ENCODE measurements at places on chromosomes 1 and 21. TPM values are rescaled to one million over a fixed set of nuclear protein-coding genes. Genes with fewer than 3 reads are reported as not detected.
A peak's percentile ranks its signal among the peaks of the same experiment; 100 is the strongest.

DNA sequence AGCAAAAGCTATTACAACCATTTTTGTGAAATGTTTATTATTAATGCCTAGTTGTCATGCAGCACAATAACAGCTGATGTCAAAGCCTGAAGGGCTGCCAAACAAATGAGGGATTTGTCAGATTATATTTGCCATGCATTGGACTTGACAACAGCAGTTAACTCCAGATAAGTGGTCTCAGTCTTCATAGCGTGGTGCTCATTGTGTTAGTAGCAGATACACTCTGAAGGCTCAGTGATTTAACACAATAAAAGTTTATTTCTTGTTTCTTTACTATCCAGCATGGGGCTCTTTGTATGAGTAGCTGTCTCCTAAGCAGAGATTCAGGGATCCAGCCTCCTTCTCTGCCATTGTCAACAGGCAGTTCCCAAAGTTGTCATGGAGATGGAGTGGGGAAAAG is 76.0 kb upstream of the PTGFRN start:
- no peak for DNase-seq

DNA sequence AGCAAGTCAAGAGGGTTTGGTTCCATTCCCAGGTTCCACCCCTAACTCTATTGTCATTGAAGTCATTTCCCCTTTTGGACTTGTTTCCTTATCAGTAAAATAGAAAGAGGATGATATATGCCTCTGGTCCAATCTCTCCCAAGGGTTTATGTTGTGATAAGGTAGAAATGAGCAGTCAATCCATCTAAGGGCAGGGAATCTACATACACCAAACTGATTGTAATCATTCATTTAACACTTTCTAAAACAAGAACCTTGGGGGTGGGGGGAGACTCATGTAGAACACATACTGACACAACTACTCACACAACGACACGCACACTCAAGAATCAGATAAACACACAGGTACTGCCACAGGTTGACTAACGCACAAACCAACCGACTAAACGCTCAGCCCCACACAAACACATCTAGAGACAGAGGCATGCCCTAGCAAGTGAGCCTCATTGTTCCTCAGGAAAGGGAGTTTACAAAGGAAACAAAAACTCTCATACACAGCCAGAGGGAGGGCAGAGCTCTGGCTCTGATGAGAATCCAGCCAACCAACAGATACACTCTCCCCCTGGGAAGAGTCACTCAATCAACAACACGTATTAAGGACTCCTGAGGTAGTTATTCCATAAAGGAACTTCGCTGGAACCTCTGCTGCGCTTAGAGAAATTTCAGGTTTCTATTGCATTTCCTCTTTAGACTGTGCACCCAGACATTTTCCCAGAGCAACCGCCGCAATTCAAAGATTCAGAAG is 1.0 kb downstream of the F11R start:
- no peak for DNase-seq

DNA sequence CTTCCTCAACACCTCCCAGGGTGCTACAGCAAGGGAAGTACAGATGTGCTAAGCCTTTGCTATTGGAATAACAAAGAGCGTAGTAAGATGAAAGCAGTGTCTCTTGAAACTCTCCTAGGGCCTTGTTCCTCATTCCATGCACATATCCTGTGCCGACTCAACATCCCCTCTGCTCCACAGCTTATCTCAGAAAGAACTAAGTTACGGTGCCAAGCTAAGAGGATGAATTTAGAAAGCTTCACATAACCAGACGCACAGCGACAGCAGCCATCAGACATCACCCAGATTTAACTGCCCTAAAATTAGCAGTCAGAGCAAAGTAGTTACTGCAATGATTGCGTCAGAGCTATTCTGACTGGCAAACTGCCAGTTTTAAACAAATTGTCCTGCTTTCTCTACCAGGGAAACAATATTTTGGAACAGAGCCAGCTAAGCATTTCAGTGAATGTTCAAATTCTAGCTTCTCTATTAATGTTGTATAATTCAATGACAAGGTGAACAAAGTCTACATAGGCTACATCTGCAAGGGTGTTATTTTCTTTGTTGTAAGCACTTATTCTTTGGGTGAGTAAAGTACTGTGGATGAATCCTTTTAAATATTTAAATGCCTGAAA is 9.5 kb downstream of the SIPA1L2 start:
- DNase-seq = peak; percentile 34

DNA sequence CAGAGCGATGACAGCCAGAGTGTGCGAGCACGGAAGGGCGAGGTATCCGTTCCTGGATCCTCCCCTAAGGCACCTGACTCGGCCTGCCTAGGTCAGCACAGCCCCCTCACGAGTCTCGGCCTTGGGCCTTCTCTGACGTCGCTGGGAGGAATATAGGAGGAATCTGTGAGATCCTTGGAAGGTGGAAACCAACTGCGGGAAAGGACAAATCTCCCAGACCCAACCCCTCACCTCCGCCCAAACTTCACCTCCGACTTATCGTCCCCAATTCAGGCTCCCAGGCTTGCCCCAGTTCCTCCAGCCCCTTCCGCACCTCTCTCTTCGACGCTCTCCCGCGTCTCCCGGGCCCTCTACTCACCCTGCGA is 494 bp downstream of the APH1A start:
- no peak for DNase-seq

DNA sequence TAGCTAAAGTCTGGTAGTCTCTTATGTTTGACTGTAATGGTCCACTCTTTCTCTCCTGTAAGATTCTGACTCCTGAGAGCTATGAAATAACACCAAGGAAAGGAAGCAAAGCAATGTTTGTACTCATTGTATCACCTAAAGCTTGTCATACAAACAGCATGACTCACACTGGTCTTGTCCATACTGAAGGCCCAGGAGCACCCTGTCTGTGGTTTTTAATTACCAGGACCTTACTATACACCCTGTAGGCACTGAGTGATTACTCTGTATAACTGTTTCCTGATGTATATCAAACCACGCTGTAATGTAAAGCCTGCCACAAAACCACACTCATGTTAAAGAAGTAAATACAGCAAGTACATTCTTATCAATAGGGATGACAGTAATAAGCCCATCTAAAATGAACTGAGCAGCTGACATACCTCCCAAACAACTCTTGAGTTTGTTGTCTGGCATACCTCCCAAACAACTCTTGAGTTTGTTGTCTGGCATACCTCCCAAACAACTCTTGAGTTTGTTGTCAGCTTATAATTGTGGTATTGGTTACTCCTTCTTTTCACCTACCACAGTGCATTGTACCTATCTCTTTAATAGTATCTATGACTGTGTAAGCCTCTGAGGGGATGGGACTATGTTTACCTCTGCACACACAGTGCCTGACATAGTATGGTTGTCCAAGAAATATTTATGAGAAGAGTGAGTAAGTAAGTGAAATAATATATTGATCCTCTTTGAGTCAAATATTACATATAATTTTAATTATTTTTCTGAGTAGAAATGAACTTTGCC is 11.6 kb upstream of the TNFSF18 start:
- no peak for DNase-seq

GRCh38 chr1:210496063-210496462 is 167.4 kb downstream of the HHAT start:
- no peak for DNase-seq

- DNase-seq = peak; percentile 2
Observed at GRCh38 chr1:30353637-30354036, 369.7 kb downstream of the MATN1 start.

DNA sequence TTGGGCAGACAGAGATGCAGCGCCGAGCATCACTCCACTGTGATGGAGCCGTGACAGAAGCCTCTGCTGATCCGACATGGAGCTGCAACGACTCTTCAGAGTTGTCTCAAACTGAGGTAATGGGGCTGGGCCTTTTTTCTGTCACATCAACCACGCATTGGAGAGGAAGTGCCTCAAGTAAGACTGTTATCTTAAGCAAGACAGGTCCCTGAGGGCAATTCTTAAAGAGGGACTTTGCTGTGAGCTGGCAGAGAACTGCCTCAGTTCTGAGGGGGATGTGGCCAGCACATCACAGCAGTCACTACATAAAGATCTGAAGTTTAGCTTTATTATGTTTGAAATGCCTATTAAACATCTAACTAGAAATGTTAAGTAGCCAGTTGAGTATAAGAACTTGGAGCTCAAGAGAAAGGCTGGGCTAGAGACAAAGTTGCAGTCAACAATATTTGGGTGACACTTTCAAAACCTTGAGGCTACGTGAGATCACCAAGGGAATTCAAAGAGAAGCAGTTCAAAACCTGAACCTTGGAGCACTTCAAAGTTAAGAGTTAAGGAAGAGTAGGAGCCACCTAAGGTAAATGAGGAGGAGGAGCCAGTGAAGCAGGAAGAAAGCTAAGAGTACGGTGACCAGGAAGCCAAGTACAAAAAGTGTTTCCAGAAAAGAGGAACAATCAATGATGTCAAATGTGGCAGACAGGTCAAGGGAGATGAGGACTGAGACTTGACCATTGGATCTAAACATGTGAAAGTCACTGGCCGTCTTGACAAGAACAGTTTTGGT is 54.2 kb upstream of the BCL9 start:
- no peak for DNase-seq

DNA sequence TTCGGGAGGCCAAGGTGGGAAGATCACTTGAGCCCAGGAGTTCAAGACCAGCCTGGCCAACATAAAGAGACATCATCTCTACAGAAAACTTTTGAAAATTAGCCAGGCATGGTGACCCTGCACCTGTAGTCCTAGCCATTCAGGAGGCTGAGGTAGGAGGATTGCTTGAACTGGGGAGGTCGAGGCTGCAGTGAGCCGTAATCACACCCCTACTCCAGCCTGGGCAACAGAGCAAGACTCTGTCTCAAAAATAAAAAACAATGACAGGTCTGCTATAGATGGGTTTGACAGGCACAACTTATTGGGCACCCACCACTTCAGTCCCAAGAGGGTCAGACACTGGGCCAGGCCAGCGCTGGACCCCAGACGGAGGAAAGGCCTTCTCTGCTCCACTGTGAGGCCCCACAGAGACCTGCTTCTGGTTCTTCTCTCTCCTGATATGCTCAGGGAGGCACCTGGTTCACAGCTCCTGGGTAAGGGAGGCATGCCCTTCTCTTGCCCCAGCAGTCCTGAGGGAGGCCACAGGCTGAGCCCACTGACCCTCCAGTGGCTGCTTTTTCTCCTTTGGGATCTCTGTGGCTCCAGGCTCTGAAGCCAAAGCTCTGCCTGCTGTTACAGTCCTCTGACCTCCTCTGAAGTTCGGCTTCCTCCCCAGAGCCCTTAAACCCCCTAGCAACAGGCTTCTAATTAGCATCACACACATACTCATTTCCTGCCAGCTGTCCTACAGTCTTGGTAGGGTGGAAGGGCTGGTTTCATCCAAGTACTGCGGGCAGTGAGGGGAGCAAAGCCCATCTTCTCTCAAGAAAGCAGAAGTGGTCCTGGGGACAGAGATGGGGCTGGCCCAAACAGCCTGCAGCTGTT is 14.4 kb downstream of the S100A16 start:
- DNase-seq = no peak

DNA sequence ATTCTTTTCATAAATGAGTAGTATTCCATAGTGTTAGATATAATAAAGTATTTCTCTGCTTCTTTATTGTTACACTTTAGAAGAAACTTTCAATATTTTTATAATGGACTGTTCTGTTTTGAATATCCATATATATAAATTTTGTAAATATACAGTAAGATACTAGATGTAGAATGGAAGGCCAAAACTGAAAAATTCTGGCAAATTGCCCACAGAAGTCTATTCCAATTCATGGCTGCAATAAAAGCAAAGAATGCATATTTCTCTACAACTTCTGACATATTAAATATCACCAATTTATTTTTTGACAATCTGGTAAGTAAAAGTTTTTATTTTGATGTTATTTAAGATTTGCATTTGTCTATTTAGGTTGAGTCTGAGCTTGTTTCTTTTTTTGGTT is 532.5 kb downstream of the NCAM2 start:
- no peak for DNase-seq

LCE6A gene
- not detected for total RNA-seq

- no peak for DNase-seq
Observed at GRCh38 chr21:38931291-38931690, 125.6 kb downstream of the ETS2 start.

CELA3B gene
- total RNA-seq = not detected

AGBL4 gene
- total RNA-seq = not detected

HAO2 gene
- not detected for total RNA-seq

- DNase-seq = no peak
Observed at GRCh38 chr1:1797731-1798341, 19.6 kb upstream of the NADK start.

DNA sequence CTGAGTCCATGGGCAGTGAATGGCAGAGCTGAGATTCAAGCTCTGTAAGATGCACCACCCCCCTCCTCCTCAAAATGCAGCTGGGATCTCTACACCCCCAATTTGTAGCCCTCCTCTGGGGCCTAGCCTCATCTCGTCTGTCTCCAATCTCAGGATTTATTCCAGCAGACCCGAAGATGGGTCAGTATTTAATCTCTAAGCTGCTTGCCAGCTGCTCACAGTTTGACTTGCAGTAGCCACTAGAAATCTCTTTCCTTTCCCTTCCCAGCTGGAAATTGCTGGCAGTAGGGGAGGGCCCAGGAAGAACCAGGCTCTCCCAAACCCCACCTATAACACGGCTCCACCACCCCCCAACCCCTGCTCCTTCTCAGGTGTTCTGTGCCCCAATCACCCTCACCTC is 1.5 kb downstream of the LACTBL1 start:
- DNase-seq = no peak

GRCh38 chr1:111236379-111236778 is 8.9 kb downstream of the CHI3L2 start:
- DNase-seq = no peak

DNA sequence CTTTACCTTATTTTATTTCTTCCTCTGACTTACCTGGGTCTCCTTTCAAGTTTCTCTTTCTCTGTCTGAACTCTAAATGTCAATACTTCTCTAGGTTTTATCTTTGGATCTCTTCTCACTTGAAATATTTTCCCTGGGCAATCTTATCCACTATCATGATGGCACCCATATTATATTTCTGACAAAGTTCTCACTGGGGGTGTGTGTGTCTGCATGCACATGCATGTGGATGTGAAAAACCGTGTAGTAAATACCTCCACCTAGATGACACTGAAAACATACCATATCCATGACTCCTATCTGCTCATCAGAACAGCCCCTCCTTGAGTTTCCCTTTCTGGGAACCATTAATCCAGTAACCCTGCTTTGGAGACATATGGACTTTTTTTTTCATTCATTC is 30.9 kb downstream of the DNASE2B start:
- DNase-seq = no peak

ADGRL2 gene
- not detected for total RNA-seq

KLHDC8A gene
- 1.3 TPM for total RNA-seq

GRCh38 chr1:45621501-45621836 is 2.4 kb downstream of the CCDC17 start:
- no peak for DNase-seq

FCMR gene
- not detected for total RNA-seq

- DNase-seq = no peak
Observed at GRCh38 chr1:12173631-12174121, 6.9 kb downstream of the TNFRSF1B start.

DNA sequence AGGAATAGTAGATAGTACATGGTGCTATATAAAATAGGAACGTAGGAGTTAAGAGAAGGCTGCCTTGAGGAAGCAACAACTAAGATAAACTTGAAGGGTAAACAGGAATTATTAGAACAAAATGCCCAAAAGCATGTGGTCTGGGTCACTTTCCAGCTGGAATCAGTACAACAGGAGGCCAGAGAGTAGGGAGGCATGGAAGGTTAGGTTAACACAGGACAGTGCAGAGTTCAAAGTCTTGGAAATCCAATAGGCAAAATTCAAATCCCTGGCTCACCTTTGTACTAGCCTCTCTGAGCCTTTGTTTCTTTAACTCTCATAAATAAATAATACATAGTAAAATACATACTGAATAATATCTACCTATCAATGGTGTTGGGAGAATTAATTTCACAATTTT is 69.0 kb upstream of the NEK7 start:
- no peak for DNase-seq

OPTC gene
- total RNA-seq = not detected

HEYL gene
- total RNA-seq = 1.2 TPM

PFKL gene
- total RNA-seq = 174 TPM

Measured in G401 (cell line).